Activated CD8-positive, alpha-beta memory T cell treated with anti-CD3 and anti-CD28 coated beads for 4 hours (primary cell): ENCODE measurements at places on chromosomes 7 and 10.

DNA sequence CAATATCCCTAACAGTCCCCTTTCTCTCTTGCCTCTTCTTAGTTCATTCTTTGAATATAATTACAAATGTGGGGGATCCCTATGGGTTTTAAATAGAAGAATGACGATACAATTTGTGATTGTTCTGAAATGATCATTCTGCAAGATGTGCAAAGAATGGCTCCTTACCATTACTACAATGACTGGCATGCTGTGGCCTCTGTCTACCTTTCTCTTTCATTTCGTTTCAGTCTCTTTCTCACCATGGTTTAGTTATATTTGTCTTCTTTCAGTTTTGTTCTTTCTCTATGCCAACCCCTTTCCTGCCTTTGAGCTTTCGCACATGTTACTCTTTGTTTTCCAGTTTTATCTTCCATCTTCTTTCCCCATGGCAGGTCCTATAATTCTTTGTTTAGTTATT lies 176.5 kb downstream of the SUGCT start:
- DNase-seq: no peak

DNA sequence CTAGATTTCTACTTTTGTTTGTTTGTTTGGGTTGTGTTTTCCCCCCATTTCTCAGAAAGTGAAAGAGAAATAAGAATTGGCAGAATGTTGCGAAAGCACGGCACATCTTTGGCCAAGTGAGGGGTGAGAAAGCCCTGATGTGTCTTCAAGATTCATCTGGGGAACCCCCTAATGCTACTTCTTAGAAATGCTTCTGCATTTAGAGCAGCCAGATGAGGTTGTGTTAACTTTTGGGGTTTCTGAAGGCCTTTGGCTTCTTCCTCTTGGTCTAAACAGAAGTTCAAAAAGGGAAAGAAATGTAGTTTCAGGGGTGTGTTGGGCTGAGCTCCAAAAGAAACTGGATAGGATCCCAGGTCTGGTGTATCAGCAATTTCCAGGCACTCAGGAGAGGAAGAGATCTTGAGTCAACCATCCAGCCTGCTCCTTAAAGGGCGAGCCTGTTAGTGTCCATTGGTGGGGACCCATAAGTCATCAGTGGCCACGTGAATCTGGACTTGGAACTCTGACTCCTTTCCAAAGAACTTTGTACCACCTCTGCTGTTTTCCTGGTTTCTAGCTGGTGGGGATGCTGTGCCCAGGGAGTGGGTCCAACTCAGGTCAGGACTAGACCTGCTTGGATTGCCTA lies 6.5 kb downstream of the DUSP5 start:
- DNase-seq: peak; percentile 26

- no peak for DNase-seq
These were observed 61.2 kb upstream of the ABLIM1 start for GRCh38 chr10:114719311-114719710.

GRCh38 chr10:32072025-32072800 lies 16.0 kb upstream of the KIF5B start:
- no peak for DNase-seq

- DNase-seq: no peak
These were observed 718.8 kb downstream of the MAGI2 start for GRCh38 chr7:78734626-78735025.

DNA sequence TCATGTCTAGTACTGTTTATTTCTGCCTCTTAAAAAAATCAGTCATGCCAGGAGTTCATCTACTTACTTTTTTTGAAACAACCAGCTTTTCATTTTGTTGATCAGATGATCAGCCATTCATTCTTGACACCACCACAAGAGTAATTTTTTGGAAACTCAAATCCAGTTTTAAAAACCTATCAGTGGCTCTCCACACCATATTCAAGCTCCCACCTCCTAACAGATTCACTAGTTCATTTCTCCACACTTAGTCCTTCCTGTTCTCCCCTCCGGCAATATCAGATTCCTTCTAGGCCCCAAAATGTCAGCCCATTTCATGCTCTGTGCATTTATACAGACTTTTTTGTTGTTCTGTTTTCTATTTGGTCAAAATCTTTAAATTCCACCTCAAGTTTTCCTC lies 341.6 kb downstream of the RNLS start:
- no peak for DNase-seq

DNA sequence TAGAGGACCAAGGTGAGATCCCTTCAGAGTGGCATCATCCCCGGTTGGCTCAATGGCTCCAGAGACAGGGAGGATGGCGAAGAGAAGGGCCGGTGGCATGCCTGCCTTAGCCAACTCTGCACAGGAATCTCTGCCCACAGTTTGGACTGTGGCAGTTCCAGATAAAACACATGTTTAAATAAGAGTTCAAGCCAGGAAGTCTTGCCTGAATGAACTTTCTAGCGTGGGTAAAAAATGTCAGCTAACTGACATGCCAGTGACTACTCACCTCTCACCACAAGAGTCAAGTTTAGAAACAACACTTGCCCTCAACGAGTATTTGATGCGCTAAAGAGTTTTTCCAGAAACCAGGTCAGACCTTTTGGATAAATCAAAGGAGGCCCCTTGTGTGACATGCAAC lies 3.0 kb downstream of the NOD1 start:
- DNase-seq: no peak

- no peak for DNase-seq
These were observed 3.2 kb downstream of the VSTM4 start for GRCh38 chr10:49112098-49112497.

DNA sequence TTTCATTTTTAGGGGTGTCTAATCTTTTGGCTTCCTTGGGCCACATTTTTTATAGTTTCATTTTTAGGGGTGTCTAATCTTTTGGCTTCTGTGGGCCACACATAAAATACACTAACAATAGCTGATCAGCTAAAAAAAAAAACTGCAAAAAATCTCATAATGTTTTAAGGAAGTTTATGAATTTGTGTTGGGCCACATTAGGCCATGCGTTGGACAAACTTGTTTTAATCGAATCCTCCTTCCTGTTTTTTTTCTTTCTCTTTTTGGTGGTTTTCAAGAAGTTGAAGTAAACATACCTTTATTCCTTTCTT lies 37.4 kb downstream of the ZNRF2 start:
- no peak for DNase-seq

DNA sequence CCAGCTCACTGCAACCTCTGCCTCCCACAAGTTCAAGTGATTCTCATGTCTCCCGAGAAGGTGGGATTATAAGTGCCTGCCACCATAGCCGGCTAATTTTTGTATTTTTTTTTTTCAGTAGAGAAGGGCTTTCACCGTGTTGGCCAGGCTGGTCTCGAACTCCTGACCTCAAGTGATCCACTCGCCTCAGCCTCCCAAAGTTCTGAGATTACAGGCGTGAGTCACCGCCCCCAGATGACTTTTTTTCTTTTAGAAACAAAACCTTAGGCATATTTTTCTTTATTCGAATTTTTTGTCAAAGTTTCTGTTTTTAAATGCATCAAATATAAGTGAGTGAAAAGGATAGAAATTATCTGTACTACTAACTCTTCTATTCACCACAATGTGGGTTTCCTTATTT lies 113.1 kb downstream of the LRRC4 start:
- DNase-seq: no peak
